M059J (cell line): ENCODE measurements at places on chromosomes 16 and 17. TPM values are rescaled to one million over a fixed set of nuclear protein-coding genes. Genes with fewer than 3 reads are reported as not detected.

The RMI2 gene
- 42.6 and 46.9 TPM in 2 replicates for total RNA-seq

The FAM20A gene
- total RNA-seq, result 0.02 TPM in 1 of 2 replicates, not detected in the other

The MSLN gene
- 1.7 and 2.1 TPM in 2 replicates for total RNA-seq

The FOXO3B gene
- 0.22 and 2.5 TPM in 2 replicates for total RNA-seq

The TPPP3 gene
- total RNA-seq, result 0.47 and 0.69 TPM in 2 replicates

The B3GNT9 gene
- 43.9 and 82.1 TPM in 2 replicates for total RNA-seq

The CPHXL2 gene
- not detected in 2 replicates for total RNA-seq

The CCL7 gene
- 0.17 TPM in 1 of 2 replicates, not detected in the other for total RNA-seq

The TP53TG3 gene
- not detected in 2 replicates for total RNA-seq

The TIGD7 gene
- total RNA-seq, result 7.5 and 10.6 TPM in 2 replicates
